ENCODE measurements at places on chromosomes 2 and 18.

- no peak for DNase-seq
Observed at GRCh38 chr18:50819027-50819727, 639 bp downstream of the MRO start.

DNA sequence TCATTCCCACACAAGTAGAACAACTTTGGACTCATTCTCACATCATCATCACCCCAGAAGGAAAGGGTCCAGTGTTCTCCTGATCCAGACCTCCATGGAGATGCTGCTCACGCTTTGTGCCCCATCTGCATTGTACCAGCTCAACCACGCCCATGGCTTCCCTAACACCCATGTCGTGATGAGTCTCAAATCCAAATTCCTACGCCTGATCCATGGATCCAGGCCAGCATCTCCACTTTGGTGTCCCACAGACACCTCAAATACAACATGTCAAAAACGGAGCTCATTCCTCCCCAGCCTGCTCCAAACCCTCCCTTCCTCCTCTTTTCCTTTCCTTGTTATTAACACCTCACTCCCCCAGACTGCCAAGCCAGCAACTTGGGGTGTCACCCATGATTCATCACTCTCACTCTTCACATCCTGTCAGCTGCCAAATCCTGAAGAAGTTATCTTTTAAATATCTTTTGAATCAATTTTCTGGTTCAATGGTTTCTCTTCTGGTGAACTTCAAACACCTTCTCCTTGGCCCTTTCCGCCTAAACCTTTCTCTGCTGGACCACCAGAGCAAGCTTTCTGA lies 30.2 kb upstream of the FAM124B start:
- no peak for DNase-seq

- DNase-seq, result no peak
Observed at GRCh38 chr18:23714576-23714975, 25.3 kb downstream of the LAMA3 start.

DNA sequence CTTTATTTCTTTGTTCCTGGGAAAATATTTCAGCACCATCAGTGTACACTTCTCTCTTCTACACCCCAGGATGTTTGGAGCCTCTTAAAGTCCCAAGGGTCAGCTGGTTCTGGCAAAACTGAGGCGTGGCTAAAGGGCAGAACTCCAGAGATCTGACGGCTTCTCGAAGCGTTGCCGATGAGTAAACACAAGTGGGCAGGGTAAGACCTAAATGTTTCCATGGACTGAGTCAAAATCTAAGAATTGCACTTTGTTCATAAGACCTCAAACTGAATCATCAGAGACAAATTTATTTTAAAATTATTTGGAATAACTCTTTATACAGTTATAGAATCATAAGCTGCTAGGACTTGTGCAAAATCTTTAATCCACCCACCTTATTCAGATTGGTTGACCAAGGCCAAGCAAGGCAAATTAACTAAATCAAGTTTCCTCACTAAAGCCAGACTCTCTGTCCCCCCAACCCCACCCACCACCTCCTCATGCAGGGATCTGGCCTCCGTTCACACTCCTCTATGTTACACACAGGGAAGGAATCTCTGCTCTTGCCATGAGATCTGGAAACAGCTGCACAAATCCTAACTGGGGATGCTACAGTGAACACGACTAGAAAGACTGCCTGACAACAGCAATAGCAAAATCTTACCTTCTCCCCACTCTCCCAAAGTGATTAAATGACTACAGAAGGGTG lies 342.6 kb upstream of the KLHL29 start:
- DNase-seq, result no peak

GRCh38 chr2:15299904-15300520 lies 261.1 kb downstream of the NBAS start:
- DNase-seq, result no peak

- DNase-seq, result no peak
Observed at GRCh38 chr2:24592441-24593100, 101.5 kb downstream of the NCOA1 start.

GRCh38 chr18:13035249-13035914 lies 44.2 kb downstream of the CEP192 start:
- no peak for DNase-seq

- no peak for DNase-seq
Observed at GRCh38 chr18:59792353-59792752, 95.1 kb upstream of the CCBE1 start.

GRCh38 chr2:163774862-163775261 lies 39.1 kb upstream of the FIGN start:
- DNase-seq, result peak; percentile 8

GRCh38 chr2:88729061-88729745 lies 37.7 kb downstream of the RPIA start:
- DNase-seq, result no peak

- DNase-seq, result no peak
Observed at GRCh38 chr2:98356729-98357128, 10.5 kb downstream of the CNGA3 start.

Data from COLO829 (cell line).